ENCODE measurements at places on chromosomes 7 and 10.

GRCh38 chr7:6078548-6078947, 47.4 kb downstream of the ANKRD61 start:
- no peak for DNase-seq

DNA sequence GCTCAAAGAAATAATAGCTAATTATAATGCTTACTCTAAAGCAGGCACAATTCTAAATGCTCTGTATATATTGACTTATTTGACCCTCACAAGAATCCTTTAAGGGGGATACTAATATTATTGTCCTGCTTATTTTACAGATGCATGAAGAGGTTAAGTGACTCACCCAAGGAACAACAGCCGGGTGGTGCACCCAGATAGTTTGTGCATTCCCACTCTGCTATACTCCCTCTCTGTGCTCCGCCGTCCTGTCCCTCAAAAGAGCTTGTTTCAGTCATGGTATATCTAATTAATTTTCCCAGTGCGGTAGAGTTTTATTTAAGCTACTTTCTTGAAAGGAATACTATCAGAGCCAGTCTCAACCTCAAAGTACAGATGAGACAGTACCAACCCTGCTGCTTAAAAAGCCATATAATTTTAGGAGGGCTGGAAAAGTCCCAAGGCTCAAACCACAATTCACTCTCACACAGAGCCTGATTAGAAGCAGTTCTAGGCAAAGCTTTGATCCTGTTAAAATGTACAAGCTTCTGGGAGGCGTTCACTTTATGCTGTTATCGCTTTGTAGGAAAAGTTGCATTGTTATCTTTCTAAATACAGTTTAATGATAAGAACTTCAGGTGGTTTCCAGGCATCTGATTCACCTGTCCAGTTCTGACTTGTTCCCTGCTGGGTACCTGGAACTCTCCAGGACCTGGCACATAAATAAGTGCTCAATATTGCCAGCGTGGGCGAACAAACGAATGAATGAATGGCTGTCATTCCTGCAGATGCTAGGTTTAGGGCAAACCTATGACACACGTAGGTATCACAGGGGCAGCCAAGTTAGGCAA, 261.5 kb upstream of the KLF14 start:
- no peak for DNase-seq

- DNase-seq, result no peak
These were observed 23.3 kb downstream of the OGDHL start for GRCh38 chr10:49738616-49739360.

DNA sequence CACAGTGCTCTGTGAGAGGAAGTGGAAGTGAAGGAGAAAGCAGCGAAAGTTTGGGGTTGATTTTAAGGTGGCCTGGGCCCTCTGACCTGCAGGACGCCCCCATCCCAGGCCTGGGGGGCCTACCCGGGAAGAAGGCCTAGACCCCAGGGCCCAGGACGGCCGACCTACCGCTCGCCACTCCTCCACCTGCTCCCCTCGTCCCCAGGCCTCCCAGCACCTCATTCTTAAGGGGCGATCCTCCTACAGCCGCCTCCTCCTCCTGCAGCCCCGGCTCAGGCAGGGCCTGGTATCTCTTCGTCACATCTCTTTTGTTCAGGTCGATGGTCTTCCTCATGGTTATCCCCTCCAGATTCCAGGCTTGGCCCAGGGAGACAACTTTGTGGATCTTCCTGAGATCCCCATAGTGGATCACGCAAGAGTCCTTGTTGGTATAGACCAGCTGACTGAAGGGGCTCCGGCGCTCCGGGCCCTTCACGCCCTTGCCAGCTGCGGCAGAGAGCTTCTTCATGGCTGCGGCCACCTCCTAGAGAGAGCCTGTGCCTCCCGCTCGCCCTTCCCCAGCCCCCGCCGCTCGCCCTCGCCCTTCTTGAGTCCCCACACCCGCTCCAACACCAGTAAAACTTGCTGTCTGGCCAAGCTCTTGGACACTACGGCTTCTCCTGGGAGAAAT, 117.5 kb downstream of the OR13A1 start:
- no peak for DNase-seq

- no peak for DNase-seq
These were observed 25.5 kb downstream of the FGFBP3 start for GRCh38 chr10:91883549-91884444.

GRCh38 chr10:21509341-21510240, 15.9 kb downstream of the SKIDA1 start:
- no peak for DNase-seq

DNA sequence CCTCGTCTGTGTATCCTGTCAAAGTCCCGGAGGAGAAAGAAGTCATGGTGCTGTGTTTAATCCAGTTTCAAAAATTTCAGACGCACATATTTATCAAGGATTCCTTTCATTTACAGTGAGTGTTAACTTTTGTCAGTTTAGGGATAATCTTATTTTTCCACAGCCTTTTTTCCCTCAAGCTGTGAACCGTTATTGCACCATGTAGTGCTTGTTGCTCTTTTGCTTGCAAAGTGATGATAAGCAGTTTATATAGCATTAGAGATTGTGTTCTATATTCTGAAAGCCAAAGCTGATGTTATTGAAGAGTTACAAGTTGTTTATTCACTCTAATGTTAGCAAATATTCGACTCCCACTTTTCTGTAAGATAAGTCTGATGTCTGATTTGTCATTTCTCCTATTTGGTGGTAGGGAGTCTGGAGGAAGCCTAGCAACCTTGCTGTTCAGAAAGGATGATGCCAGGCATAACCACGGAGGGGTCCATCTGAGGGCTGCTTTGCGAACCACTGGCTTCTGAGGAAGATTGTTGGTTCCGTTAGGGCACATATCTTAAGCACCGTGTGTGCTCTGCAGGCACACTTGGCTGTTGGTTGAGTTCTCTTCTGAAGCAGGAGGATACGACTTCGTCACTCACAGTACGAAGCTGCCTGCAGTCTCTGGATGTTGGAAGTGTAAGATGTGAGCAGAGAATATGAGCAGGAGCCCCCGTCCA, 11.7 kb downstream of the CCNY start:
- no peak for DNase-seq

GRCh38 chr10:121033366-121033765, 182.2 kb downstream of the WDR11 start:
- DNase-seq, result no peak

DNA sequence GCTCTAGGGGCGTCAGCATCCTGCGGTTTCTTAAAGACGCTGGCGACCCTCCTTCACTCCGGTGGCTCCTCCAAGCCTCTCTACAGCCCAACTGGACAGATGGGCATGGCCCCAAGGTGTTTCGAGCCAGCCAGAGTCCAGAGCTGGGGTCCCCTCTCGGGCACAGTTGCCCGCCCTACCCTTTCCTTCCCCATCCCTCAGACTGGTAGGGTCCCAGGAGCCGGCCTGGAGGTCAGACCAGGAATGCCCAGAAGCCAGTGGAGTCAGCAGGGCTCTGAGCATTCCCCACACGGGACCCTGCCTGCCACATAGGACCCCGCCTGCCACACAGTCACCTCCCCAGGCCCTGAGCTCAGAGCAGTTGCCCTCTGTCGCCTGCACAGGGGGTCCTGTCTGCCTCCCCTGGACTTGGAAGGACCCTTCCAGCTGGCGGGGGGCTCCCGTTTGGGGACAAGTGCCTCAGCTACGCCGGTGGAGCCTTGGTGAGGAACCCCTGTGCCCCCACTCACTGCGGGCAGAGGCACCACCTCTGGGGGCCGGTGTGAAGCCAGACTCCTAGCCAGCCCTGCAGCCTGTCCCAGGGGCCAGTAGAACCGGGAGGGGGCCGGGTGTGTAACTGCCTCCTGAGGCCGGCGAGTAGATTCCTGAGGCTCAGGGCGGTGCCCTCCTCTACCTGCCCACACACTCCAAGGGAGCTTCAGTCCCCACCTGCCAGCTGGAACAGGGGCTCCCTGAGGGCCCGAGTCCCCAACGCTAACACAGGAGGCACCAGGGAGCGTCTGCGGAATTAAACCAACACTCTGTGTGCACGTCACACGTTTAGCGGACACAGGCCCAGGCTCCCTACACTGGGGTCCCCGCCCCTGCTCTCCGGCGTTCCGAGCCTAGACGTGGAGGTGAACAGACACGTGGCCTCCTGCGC, 19.4 kb upstream of the PDGFA start:
- no peak for DNase-seq

DNA sequence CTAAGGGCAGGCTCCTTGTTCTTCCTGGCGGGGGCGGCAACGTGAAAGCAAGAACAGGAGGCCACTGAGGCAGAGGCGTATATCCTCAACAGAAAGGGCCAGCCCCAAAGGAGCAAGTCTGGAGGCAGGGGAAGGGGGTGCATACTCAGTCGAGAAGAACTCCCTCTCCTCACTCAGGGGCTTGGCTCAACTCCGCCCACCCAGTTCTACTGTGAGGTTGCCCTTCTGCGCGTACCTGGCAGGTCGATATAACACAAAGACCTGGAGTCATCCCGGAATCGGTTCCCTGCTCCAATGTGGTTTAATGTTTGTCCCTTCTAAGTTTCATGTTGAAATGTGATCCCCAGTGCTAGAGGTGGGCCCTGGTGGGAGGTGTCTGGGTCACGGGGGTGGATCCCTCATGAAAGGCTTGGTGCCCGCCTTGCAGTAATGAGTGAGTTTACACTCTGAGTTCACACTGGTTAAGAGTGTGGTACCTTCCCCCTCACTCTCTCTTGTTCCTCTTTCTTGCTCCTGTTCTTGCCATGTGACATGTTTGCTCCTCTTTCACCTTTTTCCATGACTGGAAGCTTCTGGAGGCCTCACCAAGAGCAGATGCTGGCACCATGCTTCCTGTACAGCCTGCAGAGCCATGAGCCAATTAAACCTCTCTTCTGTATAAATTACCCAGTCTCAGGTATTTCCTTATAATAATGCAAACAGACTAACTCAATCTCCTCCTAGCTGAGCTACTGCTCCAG, 32.6 kb downstream of the GSDME start:
- no peak for DNase-seq

- DNase-seq, result no peak
These were observed 687.5 kb downstream of the SORCS3 start for GRCh38 chr10:105328503-105329133.

- DNase-seq, result no peak
These were observed at the start of gene PCBD1 for GRCh38 chr10:70887804-70888800. Gene PCBD1 (minus strand): TSS chr10:70888565. CDS start chr10:70888533, 32 bp downstream.

GRCh38 chr7:43232366-43232765, 119.9 kb downstream of the HECW1 start:
- no peak for DNase-seq

DNA sequence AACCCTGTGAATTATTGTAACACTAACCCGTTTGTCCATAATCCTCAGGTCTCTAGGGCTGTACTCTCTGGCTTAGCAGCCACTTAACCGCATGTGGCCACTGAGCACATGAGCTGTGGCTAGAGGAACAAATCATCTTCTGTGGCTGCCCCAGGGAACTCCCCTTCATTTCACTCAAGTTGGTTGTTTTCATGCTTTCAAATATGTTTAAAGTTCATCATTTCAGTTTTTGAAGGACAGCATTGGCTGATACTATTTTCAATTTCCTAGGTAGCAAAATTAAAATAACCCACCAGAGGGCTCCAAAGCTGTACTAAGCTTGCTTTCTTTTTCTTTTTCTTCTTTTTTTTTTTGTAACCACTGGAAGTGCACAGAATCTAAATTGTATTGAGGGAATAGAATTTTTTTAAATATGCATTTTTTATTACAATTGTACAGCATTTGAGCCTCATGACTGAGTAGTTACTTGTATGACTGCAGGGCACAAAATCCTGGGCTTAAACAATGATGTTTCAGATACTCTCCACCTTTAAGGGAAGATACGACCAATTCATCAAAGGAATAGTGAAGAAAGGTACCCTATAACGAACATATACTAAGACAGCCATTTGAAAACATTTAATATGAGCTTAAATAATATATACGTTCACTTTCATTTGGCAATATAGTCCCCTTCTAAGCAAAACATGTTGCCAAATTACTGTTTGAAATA, 38.6 kb downstream of the MRC1 start:
- DNase-seq, result no peak

DNA sequence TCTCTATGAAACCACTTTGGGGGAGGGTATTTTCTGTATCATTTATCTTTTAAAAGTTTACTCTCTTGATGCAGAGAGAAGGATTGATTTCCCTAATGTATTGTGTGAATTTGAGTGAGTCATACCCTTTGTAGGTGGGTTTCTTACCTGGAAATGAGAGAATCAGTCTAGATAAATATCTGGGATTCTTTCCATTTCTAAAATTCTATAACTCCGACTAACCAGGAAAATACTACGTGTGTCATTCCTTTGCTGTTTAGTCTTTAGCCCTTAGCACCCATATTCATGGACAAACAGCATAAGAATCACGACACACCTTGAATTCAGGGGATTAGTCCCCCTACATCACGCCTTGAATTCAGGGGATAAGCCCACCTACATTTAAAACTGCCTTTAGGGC, 139.1 kb downstream of the GATA3 start:
- DNase-seq, result no peak

- DNase-seq, result no peak
These were observed 10.5 kb upstream of the ENTPD1 start for GRCh38 chr10:95745501-95745900.

DNA sequence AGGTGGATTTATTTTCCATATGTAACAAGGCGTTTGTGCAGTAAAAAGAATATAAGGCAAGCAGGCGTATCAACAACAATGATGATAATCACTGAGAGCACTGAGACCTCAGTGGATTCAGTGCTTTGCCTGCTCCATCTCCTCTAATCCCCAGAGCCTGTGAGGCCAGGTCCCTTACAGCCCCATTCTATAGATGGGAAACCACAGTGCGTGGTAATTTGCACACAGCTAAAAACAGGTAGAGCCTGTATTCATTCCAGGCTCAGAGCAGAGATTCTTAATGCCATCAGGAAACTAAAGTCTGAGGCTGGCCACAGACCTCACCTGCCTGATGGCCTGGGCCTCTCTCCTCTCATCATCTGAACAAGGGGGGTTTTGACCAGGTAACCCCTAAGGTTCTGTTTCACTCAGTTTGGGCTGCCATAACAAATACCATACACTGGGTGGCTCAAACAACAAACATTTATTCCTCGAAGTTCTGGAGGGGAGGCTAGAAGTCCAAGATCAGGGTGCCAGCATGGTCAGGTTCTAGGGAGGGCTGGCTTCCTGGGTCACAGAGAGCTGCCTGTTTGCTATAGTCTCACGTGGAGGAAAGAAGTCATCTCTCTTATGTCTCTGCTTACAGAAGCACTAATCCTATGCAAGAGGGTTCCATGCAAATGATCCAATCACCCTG, 10.3 kb upstream of the RASSF4 start:
- DNase-seq, result no peak

DNA sequence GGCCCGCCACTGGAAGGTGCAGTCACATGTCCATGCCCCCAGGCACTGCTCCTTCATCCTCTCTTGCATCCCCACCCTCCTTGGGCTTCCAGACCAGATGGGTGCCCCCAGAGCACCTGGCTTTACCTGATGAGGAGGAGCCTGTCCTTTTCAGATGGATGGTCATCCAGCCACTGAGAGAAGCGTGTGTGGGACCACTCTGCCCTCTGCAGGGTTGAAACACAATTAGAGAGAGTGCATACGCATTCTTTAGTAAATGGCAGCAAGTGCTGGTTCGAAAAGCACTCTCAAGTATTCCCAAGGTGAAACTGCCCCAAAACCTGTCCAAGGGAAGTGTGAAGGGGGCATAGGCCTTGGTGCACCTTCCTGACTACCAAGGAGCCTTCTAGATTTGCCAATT, 41.6 kb downstream of the HBP1 start:
- DNase-seq, result no peak

- no peak for DNase-seq
These were observed 141.3 kb downstream of the PTPRN2 start for GRCh38 chr7:158446281-158446680.

All from GM04503 (cell line).